Activated CD8-positive, alpha-beta memory T cell treated with anti-CD3 and anti-CD28 coated beads for 24 hours (primary cell): ENCODE measurements at places on chromosomes 5 and 9.

DNA sequence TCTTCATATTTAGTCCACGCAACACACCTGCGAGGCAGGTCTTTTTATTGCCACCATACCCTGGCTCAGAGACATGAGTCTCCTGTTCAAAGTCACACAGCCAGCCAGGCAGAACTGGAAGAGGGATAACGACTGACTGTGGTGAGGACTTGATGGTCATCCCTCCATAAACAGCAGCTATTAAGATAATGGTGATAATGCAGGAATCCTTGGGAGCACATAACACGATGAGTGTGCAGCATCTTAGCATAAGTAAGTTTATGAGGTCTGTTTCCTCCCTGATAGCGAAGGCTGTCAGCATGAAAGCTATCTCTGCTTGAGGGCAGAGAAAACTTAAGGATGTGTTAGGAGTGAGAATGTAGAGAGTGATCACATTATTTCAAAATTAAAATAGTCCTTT lies 30.9 kb downstream of the KCTD16 start:
- DNase-seq, result no peak

DNA sequence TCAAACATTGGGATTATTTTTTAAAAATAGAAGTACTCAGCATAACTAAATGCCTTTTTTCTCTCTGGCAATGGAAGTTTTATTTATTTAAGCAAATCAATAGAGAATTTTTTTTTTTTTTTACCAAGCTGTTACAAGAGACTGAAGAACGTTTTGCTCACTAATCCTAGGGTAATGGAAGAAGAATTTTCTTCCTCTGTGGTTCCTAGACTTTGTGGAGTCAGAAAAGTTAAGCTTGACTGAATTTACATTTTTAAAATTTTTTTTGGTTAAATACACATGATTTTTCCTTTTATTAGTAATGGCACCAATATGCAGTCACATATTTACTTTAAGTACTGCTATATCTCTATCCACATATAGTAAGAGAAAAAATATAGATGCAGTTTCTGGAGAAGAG lies 189.8 kb downstream of the PCSK1 start:
- no peak for DNase-seq

DNA sequence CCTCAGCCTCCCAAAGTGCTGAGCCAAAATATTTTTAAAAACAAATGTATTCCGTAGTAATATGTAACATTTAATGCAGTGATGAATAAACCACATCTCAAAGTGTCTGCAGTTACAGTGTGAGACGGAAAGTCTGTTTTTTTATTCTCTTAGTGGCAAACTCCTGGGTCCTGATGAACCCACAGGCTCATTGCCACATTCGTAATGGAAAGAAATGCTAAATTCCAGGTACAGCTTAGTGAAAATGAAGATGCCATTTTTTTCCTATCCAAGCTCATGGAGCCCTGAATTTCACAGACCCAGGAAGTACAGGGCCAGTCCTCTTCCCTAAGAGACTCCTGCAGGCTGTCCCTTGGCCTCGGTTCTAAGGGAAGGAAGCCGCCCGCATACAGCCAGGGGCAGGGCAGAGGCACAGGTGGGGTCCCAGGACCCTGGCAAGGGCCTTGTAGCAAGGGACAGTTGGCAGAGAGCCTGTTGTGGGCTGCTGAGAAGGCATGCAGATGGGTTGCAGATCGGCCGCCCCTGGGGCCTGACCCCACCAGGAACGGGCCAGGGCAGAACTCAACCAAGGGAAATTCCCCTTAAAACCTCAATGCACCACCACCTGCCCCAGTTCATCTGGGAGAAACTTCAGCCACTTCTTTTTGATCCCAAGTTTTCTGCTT lies 36.2 kb downstream of the IPPK start:
- no peak for DNase-seq

DNA sequence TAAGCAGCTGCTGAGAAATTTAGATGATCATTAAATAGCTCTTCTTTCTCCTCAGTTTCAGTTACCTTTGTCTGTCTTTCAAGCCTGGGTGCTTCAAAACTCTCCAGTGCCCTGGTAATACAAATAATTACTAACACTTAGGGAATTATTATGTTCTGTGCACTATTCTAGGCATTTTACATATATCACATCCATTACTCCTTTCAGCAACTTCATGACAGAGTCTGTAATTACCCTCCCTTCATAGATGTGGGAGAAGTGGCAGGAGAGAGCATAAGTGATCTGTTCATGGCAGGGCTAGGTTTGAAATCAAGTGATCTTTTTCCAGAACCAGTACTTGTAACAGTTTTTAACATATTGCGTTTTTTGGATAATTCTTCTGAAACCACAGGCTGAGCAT lies 32.0 kb downstream of the MAN2A1 start:
- no peak for DNase-seq

GRCh38 chr9:95425910-95426551 lies 90.7 kb downstream of the PTCH1 start:
- peak; percentile 67 for DNase-seq
